Type B pancreatic cell (in vitro differentiated cells): ENCODE measurements at places on chromosomes 13 and 19. TPM values are rescaled to one million over a fixed set of nuclear protein-coding genes. Genes with fewer than 3 reads are reported as not detected.

GRCh38 chr19:35710784-35711723 is 6.7 kb downstream of the ZBTB32 start:
- no peak for DNase-seq
- H3K27ac ChIP-seq = no peak overlapping the region
- no peaks in the 10 kb centered on the region for H3K36me3 ChIP-seq

DNA sequence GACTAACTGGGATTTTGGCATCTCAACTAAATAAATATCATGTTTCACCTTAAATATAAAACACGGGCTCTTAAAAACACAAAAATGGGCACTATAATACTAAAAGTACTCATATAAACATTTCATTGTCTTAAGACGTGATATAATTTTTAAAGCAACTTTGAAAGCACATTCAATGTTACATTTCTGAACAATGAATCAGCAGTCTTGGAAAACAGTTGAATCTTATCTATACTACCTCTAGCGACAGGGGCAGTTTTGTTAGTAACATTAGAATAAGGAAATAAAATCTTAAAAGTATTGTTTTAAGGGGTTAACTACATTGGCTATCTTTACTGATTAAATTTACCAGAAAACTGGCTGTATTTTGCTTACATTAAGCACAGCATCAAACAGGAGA is 156.9 kb downstream of the UGGT2 start:
- peaks cover 8% of the 10 kb centered on the region for H3K36me3 ChIP-seq
- peak overlapping the region; percentile 50 for H3K27ac ChIP-seq
- no peaks in the 10 kb centered on the region for H3K27me3 ChIP-seq

GRCh38 chr13:96934889-96935489 is 59.3 kb downstream of the OXGR1 start:
- H3K4me3 ChIP-seq = no peak overlapping the region
- no peak for DNase-seq
- H3K27me3 ChIP-seq = no peaks in the 10 kb centered on the region
- no peaks in the 10 kb centered on the region for H3K36me3 ChIP-seq

CYP2S1 gene
- 33.1 and 121 TPM in 2 replicates for total RNA-seq
